ENCODE measurements at places on chromosomes 5 and 9. TPM values are rescaled to one million over a fixed set of nuclear protein-coding genes. Genes with fewer than 3 reads are reported as not detected.
A peak's percentile ranks its signal among the peaks of the same experiment; 100 is the strongest.

GRCh38 chr9:1208157-1208556 lies 158.0 kb downstream of the DMRT2 start:
- H3K27me3 ChIP-seq: no peaks in the 10 kb centered on the region
- no peaks in the 10 kb centered on the region for H3K36me3 ChIP-seq
- H3K4me1 ChIP-seq: no peaks in the 10 kb centered on the region
- DNase-seq: no peak

- H3K4me3 ChIP-seq: no peak overlapping the region
- H3K4me1 ChIP-seq: no peaks in the 10 kb centered on the region
- H3K36me3 ChIP-seq: no peaks in the 10 kb centered on the region
Observed at GRCh38 chr5:171432076-171432475, 12.6 kb downstream of the FGF18 start.

DNA sequence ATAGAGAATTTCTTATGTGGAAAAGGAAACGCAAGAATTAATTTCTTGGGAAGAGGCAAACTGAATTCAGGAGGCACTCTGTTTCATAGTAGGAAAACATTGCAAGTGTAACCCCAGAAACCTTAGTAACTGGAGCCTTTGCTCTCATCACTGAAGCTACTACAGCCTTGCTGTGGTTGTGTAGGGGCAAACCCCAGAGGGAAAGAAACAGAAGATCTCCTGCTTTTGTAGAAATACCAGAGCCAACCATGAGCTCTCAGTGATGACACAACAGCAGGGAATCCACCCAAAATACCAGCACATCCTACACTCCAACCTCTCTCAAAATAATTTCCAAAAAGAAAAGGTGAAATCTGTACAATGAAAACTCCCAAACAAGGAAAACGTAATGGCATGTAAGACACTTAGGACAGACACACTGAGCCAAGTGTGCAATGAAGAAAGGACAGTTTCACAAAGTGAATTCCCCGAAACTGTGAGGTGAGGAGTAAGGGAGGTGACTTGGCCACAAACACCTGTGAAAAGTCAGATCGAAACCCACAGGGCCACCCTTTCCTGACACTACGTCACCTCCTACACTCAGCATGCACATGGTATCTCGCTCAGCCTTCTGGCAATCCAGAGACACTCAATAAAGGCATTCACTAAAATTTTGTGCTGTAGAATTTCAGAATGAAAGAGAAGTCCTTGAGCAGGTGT lies 8.5 kb upstream of the ACSL6 start:
- H3K27ac ChIP-seq: no peak overlapping the region
- H3K4me3 ChIP-seq: no peak overlapping the region
- no peaks in the 10 kb centered on the region for H3K27me3 ChIP-seq
- no peaks in the 10 kb centered on the region for H3K4me1 ChIP-seq
- no peak for DNase-seq

DNA sequence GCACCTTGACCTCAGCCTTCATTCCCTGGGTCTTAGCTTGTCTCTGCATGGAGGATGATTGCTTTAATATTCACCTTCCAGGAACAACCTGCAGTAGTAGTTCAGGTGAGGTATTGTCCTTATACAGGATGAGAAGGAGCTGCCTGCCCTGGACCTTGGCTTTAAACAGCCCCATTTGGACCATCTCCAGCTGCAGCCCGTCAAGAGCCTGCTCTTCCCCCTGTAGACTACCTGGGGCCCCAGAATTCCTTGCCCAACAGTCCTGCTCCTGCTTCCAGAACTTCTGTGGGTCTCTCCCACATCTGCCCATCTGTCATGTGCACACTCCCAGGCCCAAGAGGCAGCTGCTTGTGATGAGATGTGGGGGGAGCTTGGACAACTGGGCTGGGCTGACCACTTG lies 12.2 kb upstream of the OTP start:
- no peak overlapping the region for H3K4me3 ChIP-seq
- no peaks in the 10 kb centered on the region for H3K4me1 ChIP-seq
- no peaks in the 10 kb centered on the region for H3K36me3 ChIP-seq
- peaks cover 19% of the 10 kb centered on the region for H3K27me3 ChIP-seq
- H3K27ac ChIP-seq: no peak overlapping the region

GRCh38 chr5:62741761-62742160 lies 163.1 kb downstream of the LRRC70 start:
- no peak overlapping the region for H3K4me3 ChIP-seq
- no peak for DNase-seq
- H3K4me1 ChIP-seq: peaks cover 3% of the 10 kb centered on the region
- H3K36me3 ChIP-seq: no peaks in the 10 kb centered on the region
- H3K27me3 ChIP-seq: no peaks in the 10 kb centered on the region

GRCh38 chr9:8030095-8030494 lies 230.5 kb upstream of the DMAC1 start:
- H3K4me3 ChIP-seq: no peak overlapping the region
- H3K27ac ChIP-seq: no peak overlapping the region
- no peaks in the 10 kb centered on the region for H3K27me3 ChIP-seq
- H3K36me3 ChIP-seq: no peaks in the 10 kb centered on the region

DNA sequence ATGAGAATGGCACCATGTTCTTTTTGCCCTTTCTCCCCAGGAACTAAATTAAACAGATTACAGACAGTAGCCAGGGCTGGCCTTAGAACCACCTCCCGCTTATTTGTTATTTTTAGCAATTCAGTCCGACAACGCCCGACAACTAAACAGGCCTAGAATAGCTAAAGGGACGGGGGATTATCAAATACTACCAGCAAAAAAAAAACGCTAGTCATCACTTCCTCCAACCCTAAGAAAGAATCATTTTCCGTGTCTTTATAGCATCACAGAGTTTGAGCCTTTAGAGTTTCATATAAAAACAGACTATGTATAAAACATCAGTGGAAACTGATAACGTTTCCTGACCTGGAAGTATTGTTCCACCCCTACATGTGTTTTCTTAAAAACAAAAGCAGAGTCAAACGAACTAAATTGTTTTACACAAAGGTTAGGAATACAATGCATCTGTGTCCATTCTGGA lies 35.3 kb downstream of the PFDN1 start:
- H3K27ac ChIP-seq: no peak overlapping the region
- H3K4me1 ChIP-seq: no peaks in the 10 kb centered on the region
- DNase-seq: no peak
- H3K4me3 ChIP-seq: no peak overlapping the region

- peaks cover 13% of the 10 kb centered on the region for H3K4me1 ChIP-seq
- peak overlapping the region; percentile 16 for H3K27ac ChIP-seq
- no peak for DNase-seq
Observed at GRCh38 chr5:39502704-39503103, 77.9 kb upstream of the DAB2 start.

- no peak overlapping the region for H3K4me3 ChIP-seq
- no peak for DNase-seq
- H3K27ac ChIP-seq: no peak overlapping the region
Observed at GRCh38 chr9:36993933-36994764, 39.9 kb downstream of the PAX5 start.

DNA sequence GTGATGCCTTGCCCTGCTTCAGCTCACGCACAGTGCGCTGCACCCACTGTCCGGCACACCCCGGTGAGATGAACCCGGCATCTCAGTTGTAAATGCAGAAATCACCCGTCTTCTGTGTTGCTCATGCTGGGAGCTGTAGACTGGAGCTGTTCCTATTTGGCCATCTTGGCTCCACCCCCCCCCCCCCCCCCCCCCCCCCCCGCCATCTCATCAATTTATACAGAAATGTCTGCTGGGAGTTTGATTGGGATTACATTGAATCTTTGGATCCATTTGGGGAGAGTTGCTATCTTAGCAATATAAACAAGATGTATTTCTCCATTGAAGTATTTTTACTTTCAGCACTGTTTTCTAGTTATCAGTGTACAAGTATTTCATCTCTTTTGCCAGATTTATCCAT lies 55.2 kb downstream of the RIC1 start:
- no peak overlapping the region for H3K4me3 ChIP-seq
- H3K27ac ChIP-seq: no peak overlapping the region
- no peaks in the 10 kb centered on the region for H3K4me1 ChIP-seq
- no peak for DNase-seq

DNA sequence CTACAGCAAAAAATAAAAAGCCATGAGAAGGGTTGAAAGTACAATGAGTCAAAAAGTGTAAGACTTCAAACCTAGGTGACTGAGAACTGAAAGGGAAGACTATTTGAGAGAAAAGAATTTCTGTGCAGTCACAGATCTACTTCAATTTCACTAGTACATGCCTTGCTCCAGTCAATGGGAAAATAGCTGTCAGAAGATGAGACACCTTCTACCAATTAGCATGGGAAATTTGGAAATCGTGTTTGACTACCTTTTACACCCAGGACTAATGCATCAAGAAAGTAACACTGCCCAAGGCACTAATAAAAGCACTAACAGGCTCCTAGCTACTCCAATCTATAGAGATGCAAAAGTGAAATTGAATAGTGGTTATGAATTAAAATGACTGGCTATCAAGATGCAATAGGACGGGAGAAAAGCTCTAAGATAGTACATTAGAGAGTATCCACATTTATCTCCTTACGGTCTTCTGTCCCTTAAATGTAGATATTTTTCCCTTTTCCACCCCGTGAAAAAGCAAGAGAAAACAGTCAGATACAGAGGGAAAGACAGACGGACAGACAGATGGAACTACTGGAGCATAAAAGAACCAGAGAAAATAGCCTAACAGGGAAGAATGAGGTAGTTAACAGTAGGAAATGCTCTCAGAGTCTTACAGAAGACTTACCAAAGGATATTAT lies 15.2 kb downstream of the ERP44 start:
- H3K27ac ChIP-seq: no peak overlapping the region
- no peaks in the 10 kb centered on the region for H3K36me3 ChIP-seq
- no peaks in the 10 kb centered on the region for H3K27me3 ChIP-seq
- H3K4me1 ChIP-seq: peaks cover 7% of the 10 kb centered on the region

DNA sequence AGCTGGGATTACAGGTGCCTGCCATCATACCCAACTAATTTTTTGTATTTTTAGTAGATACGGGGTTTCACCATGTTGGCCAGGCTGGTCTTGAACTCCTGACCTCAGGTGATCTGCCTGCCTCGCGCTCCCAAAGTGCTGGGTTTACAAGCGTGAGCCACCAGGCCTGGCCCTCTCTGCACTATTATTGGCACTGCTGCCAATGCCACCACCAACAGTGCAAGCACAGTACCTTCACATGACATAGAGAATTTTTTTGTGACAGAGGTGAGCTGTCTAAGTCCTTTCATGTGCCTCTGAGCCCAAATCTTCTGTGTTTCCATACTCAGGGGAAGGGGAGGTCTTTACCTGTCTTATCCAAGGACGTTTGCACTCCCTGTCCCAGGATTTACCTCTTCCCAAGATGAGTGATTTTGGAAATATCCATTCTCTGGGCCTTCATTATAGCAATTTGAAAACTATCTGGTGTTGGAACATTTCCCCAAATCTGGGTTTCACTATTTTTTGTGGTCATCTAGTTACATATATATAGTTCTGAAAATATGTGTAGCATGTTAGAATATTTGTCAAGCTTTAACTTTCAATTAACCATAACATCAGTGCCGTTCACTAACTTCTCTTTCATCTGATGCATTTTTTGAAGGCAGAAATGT lies 5.4 kb upstream of the CD180 start:
- no peak overlapping the region for H3K27ac ChIP-seq
- H3K36me3 ChIP-seq: no peaks in the 10 kb centered on the region
- no peak overlapping the region for H3K4me3 ChIP-seq
- H3K4me1 ChIP-seq: no peaks in the 10 kb centered on the region
- H3K27me3 ChIP-seq: no peaks in the 10 kb centered on the region

- H3K27ac ChIP-seq: peak overlapping the region; percentile 99
- H3K4me1 ChIP-seq: no peaks in the 10 kb centered on the region
- DNase-seq: peak; percentile 95
- no peaks in the 10 kb centered on the region for H3K27me3 ChIP-seq
- no peaks in the 10 kb centered on the region for H3K36me3 ChIP-seq
Observed at GRCh38 chr9:128115187-128116103, 12.1 kb downstream of the PTGES2 start.

- no peak overlapping the region for H3K27ac ChIP-seq
- no peaks in the 10 kb centered on the region for H3K4me1 ChIP-seq
- H3K4me3 ChIP-seq: no peak overlapping the region
- no peaks in the 10 kb centered on the region for H3K27me3 ChIP-seq
- DNase-seq: no peak
- H3K36me3 ChIP-seq: no peaks in the 10 kb centered on the region
Observed at GRCh38 chr5:30765227-30765626, 428.3 kb upstream of the CDH6 start.

GRCh38 chr5:146813346-146814157 lies 65.0 kb downstream of the PPP2R2B start:
- H3K36me3 ChIP-seq: no peaks in the 10 kb centered on the region
- no peaks in the 10 kb centered on the region for H3K4me1 ChIP-seq
- no peaks in the 10 kb centered on the region for H3K27me3 ChIP-seq
- H3K4me3 ChIP-seq: no peak overlapping the region

ARSI gene
- 0.57 TPM for total RNA-seq

LHX2 gene
- total RNA-seq: not detected

DIPK1B gene
- 7.5 TPM for total RNA-seq

ADRA1B gene
- total RNA-seq: 1.6 TPM

FGD3 gene
- 12.1 TPM for total RNA-seq

MOB3B gene
- 22.5 TPM for total RNA-seq

C5orf46 gene
- not detected for total RNA-seq

SLIT3 gene
- 54.1 TPM for total RNA-seq

DPP7 gene
- total RNA-seq: 164 TPM

PAPPA gene
- 10.2 TPM for total RNA-seq
